ENCODE measurements at places on chromosomes 5 and 9.

GRCh38 chr5:60724126-60724525 lies 24.2 kb upstream of the DEPDC1B start:
- DNase-seq, result no peak

DNA sequence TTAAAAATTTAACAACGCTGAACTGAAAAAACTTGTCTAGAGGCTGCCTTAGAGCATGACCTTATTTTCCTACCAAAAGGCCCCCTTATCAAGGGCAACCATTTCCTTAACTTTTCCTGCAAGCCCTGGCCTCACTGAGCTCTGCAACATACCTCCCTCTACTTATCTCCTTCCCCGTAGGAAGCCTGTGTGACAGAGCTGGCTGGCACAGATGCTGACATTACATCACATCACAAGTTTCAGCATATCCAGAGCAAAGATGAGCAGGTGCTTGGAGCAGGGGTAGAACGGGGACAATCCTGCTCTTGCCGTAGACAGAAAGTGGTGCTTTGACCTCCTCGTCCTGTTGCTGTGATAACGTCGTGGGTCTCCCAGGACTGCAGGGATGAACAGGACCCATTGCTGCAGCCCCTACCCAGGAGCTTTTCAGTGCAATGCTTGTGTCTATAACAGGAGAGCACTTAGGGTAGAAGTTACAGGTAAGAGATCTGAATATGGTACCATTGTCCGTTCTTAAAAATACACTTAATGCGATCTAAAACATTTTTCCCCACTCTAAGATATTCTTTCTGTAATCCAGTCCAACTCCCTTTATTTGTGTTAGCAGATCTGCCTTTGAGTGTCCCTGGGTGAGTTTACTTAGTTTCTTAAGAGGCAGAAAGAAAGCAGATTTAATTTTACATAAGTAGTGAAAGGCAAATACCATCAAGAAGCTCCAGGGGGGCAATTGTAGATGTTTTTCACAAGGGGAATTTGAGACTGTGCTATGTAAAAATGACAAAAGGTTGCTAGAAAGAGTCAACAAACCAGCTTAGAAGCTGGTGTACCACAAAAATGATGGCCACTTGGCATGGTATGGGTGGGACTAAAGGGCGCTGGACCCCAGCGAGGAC lies 101.9 kb upstream of the EFNA5 start:
- DNase-seq, result no peak

DNA sequence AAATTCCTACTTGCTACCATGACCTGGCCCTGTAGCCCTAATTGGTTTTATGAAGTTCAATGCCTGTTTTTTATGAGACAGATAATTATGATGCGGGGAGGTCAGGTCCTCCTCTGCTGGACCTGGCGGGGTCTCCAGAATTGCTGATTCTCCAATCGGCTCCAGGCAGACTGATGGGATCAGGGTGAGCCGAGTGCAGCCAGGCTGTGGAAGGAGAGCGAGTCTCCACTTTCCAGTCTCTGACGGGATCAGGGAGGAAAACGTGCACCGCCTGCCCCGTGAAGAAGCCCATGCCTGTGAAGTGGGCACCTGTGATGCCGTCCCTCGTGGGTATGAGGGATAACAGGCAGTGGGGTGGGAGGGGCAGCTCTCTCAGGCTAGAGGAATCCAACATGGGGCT lies 71.5 kb upstream of the HSPA9 start:
- no peak for DNase-seq

- no peak for DNase-seq
Observed at GRCh38 chr9:33927694-33928093, 110.7 kb downstream of the UBE2R2 start.

DNA sequence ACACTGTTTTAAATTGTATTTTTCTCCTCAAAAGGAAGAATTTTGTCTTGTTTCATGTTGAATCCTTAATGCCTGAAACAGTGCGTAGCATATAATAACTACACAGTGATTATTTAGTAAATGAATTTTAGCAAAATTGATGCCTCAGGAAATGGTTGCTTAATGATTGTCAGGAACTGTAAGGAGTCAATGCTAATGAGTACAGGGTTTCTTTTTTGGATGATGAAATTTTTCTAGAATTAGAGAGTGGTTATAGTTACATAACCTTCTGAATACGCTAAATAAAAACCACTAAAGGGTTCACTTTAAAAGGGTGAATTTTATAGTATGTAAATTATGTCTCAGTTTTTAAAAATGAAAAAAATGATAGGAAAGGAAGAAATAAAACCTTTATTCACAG lies 14.9 kb downstream of the FAM151B start:
- DNase-seq, result no peak

- peak; percentile 83 for DNase-seq
Observed at GRCh38 chr5:132065351-132065937, 5.0 kb downstream of the IL3 start.

DNA sequence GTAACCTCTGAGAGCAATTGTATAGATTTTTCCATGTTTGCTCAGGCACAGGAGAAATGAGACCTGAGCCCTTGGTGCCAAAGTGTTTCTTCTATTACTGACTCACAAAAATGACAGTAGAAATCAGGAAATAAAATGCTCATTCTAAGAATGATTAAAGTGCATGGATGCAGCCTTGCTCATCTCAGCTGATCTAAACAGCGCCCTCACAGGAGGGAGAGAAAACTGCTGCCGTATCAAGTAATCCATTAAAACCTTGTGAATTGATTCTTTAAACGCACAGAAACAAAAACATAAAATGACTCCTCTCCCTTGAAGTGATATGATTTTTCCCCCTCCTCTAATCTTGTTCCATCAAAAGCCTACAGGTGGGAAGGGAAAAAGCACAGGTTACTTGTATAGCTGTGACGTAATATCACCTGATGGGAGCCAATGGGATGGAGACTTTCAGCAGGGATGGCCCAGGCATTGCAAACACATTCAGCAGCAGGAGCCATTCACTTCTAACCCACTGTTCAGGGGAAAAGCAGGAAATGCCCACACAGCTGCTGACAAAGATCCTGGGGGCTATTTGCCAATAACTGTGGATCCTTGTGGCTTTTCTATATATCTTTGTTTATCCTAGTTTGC lies 76.7 kb downstream of the PLCXD3 start:
- no peak for DNase-seq

- DNase-seq, result no peak
Observed at GRCh38 chr9:126148994-126149393, 177.6 kb upstream of the MVB12B start.

Measured in cerebellum (tissue), 4 donors.